Ammon's horn (tissue), 1 donor: ENCODE measurements at places on chromosomes 12 and 14.

- peak; percentile 81 for DNase-seq
Observed at GRCh38 chr14:61475316-61475715, 153.9 kb downstream of the PRKCH start.

GRCh38 chr12:60263836-60264493 lies 668.1 kb downstream of the SLC16A7 start:
- DNase-seq: no peak

- DNase-seq: peak; percentile 86
Observed at GRCh38 chr14:99562856-99563748, 40.9 kb downstream of the CCDC85C start.

GRCh38 chr12:71688961-71689570 lies 3.2 kb downstream of the TMEM19 start:
- DNase-seq: no peak
